ENCODE measurements at places on chromosomes 11 and 22.

DNA sequence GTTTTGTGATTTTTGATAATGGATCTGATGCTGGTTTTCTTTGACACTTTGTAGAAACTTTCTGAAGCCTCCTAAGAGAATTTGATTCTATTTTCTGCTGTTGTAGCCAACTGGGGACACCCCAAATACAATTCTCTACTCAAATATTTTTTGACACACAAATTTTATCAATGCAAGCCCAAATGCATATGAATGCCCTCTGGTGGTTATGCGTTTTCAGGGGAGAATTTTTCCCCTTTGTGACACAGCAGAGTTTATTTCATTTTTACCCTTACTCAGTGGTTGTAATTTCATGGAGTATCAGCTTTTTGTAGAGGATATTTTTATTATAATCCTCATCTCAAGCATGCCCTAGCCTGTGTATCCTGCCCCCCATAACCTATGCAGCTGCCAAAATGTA is 44.7 kb upstream of the MTMR2 start:
- DNase-seq, result no peak

DNA sequence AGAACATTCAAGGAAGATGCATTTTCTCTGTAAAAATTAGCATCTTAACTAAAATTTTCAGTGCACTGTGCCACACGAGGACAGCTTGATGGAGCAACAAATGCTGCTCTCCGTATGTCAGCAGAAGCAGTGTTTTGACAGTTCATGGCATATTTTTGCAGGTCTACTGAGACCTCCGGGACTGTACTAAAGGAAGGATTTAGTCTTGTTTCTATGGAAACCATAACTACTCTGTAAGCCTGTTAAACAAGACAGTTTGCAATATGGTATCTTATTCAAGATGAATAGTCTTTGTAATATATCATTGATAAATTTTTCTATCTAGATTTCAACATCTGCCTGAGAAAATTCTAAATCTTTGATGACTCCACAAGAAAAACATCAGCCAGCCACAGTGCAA is 184.0 kb upstream of the GUCY1A2 start:
- DNase-seq, result no peak

GRCh38 chr11:64428693-64429092 is 69.7 kb downstream of the RPS6KA4 start:
- DNase-seq, result no peak

- no peak for DNase-seq
Measured at GRCh38 chr22:36329254-36330078, 58.3 kb downstream of the MYH9 start.

DNA sequence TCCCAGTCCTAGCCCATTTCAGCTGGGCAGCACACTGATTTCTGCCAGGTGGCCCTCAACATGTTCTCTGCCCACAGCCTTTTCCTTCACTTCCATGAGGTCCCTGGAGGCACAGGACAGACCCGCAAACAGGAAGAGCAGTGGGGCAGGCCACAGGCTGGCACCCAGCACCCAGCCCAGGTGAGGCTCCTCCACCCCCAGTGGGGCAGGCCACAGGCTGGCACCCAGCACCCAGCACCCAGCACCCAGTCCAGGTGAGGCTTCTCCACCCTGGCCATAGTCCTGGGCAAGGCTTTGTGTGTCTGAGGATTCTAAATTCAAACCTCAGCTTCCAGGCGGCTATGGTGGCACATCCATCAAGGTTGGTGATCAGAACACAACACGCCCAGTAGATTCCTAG is 1413.0 kb downstream of the BRD1 start:
- no peak for DNase-seq

GRCh38 chr11:15622231-15622890 is 507.6 kb downstream of the INSC start:
- DNase-seq, result no peak

DNA sequence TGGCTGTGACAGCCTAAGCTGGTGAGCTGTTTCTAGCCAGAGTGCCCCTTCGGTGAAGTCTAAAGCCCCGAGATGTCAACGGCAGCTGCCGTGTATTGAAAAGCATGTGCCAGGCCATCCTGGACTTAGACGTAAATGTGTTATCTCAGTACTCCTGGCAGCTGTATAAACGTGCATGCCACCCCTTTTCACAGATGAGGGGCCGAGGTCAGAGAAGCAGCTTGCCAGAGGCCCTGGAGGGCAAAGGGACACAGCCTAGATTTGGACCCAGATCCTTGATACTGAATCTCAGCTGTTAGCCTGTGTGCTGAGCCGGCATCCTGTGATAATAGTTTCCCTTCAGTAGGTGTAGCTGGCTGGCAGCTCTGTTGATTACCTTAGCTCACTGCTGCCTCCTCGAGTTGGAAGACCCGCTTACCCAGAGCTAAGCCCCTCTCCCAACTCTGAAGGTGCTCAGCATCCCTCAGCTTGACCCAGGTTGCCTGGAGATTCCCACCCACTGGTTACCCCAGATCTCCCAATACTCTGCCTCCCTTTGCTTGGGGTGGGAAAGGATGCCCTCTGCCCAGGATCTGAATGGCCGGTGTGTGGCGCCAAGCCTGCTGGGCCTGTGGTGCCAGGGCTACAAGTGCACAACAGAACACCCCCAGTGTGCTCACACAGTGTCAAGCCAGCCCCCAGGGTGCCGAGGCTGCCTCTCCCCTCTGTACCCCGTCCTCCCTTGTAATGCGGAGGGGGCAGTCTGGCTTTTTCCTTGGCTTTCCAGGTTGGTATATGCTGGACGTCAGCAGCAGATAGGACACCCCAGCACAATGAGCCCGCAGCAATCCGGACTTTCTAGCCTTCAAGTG is 59.8 kb upstream of the WNT7B start:
- no peak for DNase-seq

DNA sequence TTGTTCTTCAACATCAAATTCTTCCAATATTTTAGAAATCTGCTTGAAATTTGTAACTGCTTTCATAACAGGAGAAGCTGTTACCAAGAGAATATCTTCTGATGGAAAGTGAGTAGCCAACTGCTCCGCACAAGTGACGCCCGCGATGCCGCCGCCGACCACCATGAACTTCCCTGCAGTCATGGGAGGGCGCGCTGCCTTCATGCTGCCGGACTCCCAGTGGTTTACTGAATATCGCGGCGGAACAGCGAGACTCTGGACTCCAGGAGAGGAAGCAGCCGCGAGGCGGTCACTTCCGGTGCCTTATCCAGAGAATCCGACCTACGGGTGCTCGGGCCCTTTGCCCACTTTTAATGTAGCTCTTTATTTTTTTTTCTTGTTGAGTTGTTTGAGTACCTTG is 190.6 kb downstream of the GUCY1A2 start:
- DNase-seq, result no peak

All from cortex of kidney (tissue), 1 donor.